Activated T-cell treated with anti-CD3 and anti-CD28 coated beads, Interleukin-2, amount 50 U/mL, for 1 hour (primary cell): ENCODE measurements at places on chromosomes 1 and 21.

- DNase-seq = peak; percentile 16
Measured at GRCh38 chr1:3034162-3034561, 12.9 kb downstream of the ACTRT2 start.

- no peak for DNase-seq
Measured at GRCh38 chr1:171233183-171233582, 15.1 kb upstream of the FMO1 start.

GRCh38 chr1:87799451-87799850 is 470.8 kb downstream of the LMO4 start:
- DNase-seq = no peak

GRCh38 chr1:21608798-21609197 is 60.4 kb downstream of the RAP1GAP start:
- no peak for DNase-seq

DNA sequence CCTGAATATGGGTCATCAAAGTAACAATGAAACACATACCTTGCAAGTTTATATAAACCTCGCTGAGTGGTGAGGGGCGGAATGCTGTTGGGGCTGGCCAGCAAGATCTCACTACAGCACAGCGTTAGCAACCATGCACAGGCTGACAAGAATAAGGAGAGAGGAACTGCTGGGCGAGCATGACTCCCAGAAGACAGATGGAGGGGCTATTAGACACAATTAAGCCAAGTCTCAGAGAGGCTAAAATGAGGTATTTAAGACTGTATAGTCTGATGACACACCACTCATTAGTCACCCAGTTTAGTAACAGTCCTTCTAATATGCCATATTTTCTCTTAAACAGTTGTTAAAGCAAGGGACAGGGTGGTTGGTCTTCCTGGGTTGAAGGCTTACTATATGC is 340.2 kb upstream of the NR5A2 start:
- DNase-seq = no peak

DNA sequence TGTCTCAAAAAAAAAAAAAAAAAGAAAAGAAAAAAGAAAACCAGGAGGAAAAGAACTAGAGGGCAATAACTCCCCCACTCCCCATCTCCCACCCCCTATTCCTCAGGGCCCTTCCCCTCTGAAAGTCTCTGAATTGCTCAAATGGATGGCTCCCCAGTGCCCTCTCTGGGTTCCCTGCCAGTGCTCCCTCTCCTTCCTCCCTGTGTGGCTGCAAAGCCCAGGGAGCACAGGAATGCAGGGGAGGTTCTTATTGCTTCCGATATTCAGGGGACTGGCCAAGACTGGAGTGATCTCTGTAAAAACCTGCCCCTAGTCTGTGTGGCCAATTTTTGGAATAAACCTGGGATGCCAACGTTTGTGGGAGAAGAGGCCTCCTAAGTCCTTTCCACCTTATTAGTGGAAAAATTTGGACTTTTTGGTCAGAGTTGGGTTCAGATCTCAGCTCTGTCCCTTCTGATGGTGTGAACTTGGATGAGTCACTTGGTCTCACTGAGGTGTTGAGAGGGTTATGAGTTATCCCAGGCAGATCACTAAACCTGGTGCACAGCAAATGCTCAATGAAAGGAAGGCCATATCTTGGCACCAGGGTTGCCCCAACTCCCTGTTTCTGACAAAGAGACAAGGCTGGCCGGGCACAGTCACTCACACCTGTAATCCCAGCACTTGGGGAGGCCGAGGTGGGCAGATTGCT is 13.4 kb upstream of the ARHGEF10L start:
- no peak for DNase-seq

DNA sequence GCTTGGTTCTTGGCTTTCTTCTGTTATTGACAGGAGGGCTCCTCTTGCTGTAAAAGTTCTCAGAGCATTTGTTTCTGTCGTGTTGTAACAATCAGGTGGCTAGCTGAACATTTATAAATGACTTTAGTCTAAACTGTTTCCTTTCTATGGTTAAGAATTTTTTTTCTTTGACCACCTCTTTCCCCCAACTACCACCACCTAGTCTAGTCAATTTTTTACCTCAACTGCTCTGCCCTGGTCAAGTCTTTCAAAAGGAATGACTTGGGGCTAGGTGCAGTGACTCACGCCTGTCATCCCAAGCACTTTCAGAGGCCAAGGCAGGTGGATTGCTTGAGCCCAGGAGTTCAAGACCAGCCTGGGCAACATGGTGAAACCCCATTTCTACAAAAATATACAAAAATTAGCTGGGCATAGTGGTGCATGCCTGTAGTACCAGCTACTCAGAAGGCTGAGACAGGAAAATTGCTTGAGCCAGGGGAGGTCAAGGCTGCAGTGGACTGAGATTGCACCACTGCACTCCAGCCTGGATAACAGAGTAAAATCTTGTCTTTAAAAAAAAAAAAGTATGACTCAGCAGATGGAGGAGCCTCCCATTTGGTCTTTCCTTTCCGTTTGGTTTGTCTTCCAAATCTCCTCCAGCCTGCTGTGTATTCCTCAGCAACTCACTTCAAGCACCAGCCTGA is 40.7 kb downstream of the MAP3K21 start:
- no peak for DNase-seq

GRCh38 chr1:222618880-222619596 is 1.1 kb downstream of the MIA3 start:
- DNase-seq = peak; percentile 27

DNA sequence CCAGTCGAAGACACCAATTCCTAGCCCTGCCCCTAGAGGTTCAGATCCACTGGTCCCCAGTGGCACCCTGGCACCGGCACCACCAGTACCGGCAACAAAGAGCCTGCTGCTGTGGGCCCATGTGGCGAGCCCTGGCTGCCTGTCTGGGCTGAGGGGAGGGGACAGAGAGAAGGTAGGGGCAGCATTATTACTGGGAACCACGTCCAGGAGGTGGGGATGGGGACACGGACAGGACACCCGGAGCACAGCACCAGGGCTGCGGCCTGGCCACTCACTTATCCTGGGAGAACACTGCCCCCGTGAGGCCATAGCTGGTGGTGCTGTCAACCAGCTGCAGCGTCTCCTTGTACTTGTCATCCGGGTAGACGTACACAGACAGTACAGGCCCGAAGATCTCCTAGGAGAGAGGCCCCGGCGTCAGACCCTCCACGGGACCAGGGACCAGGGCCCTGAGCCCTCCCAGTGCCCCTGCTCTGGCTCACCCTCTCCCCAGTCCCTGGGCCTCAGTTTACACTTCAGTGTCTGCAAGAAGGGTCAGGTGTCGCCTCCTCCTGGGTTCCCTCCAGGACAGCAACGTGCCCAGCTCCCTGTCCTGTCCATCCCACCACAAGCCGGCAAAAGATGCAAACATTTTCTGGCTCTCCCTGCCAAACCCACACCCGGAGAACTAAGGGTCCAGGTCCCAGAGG is 15.8 kb upstream of the TAS1R2 start:
- peak; percentile 74 for DNase-seq

- no peak for DNase-seq
Measured at GRCh38 chr1:87615901-87616300, 287.2 kb downstream of the LMO4 start.

DNA sequence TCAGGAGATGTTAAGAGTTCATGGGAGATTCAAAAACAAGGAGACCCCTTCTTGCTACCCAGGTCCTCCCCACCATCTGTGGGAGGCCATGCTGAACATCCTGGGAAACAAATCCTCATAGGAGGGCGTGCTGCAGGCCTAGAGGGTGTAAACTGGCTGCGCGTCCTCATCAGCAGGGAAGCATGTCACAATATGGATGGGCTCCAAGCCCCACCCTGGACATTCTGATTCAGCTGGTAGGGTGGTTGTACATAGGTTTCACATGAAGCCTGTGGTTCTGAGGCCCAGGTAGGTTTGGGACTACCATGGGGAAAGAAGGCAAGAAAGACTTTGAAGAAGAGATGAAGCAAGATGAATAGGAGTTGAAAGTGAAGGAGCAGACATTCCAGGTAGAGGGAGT is 44.6 kb upstream of the IFNLR1 start:
- DNase-seq = no peak

DNA sequence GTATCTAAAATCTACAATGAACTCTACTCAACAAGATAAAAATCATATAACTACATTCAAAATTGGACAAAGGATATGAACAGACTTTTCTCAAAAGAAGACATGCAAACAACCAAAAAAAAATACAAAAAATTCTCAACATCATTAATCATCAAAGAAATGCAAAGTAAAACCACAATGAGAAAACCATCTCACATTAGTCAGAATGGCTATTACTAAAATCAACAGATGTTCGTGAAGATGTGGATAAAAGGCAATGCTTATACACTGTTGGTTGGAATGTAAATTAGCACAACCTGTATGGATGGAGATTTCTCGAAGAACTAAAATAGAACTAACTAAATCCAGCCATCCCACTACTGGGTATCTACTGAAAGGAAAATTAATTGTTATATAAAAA is 1080.8 kb downstream of the AMY1C start:
- DNase-seq = no peak

DNA sequence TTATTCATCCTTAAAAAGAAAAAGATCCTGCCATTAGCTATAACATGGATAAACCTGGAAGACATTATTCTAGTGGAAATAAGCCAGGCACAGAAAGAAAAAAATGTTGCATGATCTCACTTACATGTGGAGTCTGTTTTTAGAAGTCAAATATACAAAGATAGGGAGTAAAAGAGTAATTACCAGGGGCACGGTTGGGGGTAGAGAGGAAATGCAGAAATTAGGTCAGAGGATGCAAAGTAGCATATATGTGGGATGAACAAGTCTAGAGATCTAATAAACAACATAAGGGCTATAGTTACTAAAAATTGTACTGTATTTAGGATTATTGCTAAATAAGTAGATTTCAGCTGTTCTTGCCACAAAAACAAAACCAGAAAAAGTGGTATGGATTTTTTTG is 61.4 kb upstream of the CD53 start:
- no peak for DNase-seq

- DNase-seq = no peak
Measured at GRCh38 chr1:212638492-212639151, 30.1 kb downstream of the ATF3 start.

GRCh38 chr1:169527001-169527400 is 41.3 kb upstream of the SLC19A2 start:
- DNase-seq = no peak

- no peak for DNase-seq
Measured at GRCh38 chr1:82065916-82066315, 265.2 kb downstream of the ADGRL2 start.

DNA sequence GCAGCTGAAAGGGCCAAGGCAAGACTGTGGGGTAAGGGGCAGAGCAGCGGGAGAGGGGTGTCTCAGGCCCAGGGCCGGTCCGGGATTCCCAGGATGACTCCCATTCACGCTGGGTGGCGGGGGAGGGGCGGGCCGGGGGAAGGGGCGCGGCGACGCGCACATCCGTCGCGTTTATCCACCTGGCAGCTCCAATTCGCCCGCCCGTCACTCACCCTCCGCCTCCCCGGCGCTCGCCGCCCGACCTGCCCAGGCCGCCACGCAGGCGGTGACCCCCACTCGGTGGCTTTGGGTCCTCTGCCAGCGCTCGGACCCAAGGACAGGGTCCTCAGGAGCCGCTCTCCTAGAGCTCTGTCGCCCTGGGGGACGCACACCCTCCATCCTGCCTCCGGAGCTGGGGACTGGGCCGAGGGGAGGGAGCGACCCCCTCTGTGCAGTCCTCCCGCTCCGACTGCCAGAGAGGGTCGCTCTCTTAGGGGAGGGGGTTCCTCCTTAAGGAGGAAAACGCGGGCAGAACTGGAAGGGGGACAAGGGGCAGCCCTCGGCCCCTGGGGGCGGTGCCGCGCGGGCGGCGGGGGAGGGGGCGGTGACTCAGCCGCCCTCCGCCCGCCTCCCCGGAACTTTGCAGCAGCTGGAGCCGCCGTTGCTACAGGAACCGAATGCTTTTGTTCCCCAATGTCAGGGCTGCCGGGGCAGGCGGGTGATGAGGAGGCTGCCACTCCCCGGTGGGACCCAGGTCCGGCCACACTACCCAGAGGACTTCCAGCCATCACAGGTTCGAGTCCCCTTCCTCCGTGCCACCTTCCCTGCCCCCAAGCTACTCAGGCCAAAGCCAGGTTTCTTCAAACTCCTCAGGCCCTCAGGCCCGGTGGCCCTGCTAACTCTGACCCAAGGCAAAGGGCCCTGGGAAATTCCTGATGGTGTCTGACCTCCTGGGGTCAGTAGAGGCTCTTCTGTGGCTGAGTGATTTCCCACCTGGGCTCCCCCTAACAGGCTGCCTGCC is 3.4 kb downstream of the ADGRB2 start:
- peak; percentile 74 for DNase-seq

GRCh38 chr1:17752356-17752755 is 2.8 kb upstream of the ACTL8 start:
- DNase-seq = no peak
